Cardiac septum (tissue), 1 donor: ENCODE measurements at places on chromosomes 16 and 17. TPM values are rescaled to one million over a fixed set of nuclear protein-coding genes. Genes with fewer than 3 reads are reported as not detected.

The CMTM4 gene
- total RNA-seq: 10.4 TPM

The KCNJ2 gene
- 33.5 TPM for total RNA-seq

The B3GNT9 gene
- 12.4 TPM for total RNA-seq

The USP32 gene
- total RNA-seq: 32.1 TPM

The LYRM1 gene
- 37.7 TPM for total RNA-seq

The ATP6V0A1 gene
- 40.3 TPM for total RNA-seq

The CCL1 gene
- not detected for total RNA-seq

The PIK3R6 gene
- 1.00 TPM for total RNA-seq

The TM4SF5 gene
- not detected for total RNA-seq

The PRSS36 gene
- total RNA-seq: 1.1 TPM

The FBXL16 gene
- total RNA-seq: 1.5 TPM

The HP gene
- total RNA-seq: 8.3 TPM

The PLK1 gene
- 0.54 TPM for total RNA-seq

The METTL9 gene
- 56.1 TPM for total RNA-seq

The SHBG gene
- 0.62 TPM for total RNA-seq

The HSD17B1 gene
- total RNA-seq: 0.83 TPM

The NTN1 gene
- total RNA-seq: 11.5 TPM

The ZNF624 gene
- total RNA-seq: 3.4 TPM

The EVPL gene
- total RNA-seq: 0.05 TPM

The CDH1 gene
- total RNA-seq: 0.13 TPM

The CNGB1 gene
- not detected for total RNA-seq

The LRRC37B gene
- total RNA-seq: 4.7 TPM

The VMO1 gene
- total RNA-seq: 0.97 TPM

The CCDC78 gene
- total RNA-seq: 0.16 TPM

The PERCC1 gene
- total RNA-seq: not detected

The TAC4 gene
- total RNA-seq: 1.7 TPM

The EIF4A3 gene
- total RNA-seq: 40.9 TPM

The CLDN6 gene
- 0.16 TPM for total RNA-seq

The PPL gene
- 5.6 TPM for total RNA-seq

The CA4 gene
- total RNA-seq: 3.7 TPM

The TP53TG3B gene
- not detected for total RNA-seq

The DPEP2 gene
- total RNA-seq: 0.78 TPM

The SPEM2 gene
- not detected for total RNA-seq

The AXIN1 gene
- total RNA-seq: 13.5 TPM

The SOX9 gene
- 24.0 TPM for total RNA-seq

The FBXW10 gene
- 0.51 TPM for total RNA-seq

The HIGD1B gene
- total RNA-seq: 10.3 TPM

The CACNG3 gene
- not detected for total RNA-seq

The ST6GALNAC1 gene
- total RNA-seq: 1.9 TPM

The HES7 gene
- total RNA-seq: 0.65 TPM

The TEKT5 gene
- total RNA-seq: 0.22 TPM

The OXLD1 gene
- 17.9 TPM for total RNA-seq

The CORO6 gene
- 128 TPM for total RNA-seq

The ABCA10 gene
- 5.6 TPM for total RNA-seq

The KRTAP9-3 gene
- not detected for total RNA-seq

The TERB1 gene
- not detected for total RNA-seq

The GRAPL gene
- 1.7 TPM for total RNA-seq

The TMEM98 gene
- 12.9 TPM for total RNA-seq

The USH1G gene
- total RNA-seq: not detected

The NPIPA5 gene
- 6.7 TPM for total RNA-seq
